ENCODE measurements at places on chromosomes 3 and 15. TPM values are rescaled to one million over a fixed set of nuclear protein-coding genes. Genes with fewer than 3 reads are reported as not detected.
A peak's percentile ranks its signal among the peaks of the same experiment; 100 is the strongest.

DNA sequence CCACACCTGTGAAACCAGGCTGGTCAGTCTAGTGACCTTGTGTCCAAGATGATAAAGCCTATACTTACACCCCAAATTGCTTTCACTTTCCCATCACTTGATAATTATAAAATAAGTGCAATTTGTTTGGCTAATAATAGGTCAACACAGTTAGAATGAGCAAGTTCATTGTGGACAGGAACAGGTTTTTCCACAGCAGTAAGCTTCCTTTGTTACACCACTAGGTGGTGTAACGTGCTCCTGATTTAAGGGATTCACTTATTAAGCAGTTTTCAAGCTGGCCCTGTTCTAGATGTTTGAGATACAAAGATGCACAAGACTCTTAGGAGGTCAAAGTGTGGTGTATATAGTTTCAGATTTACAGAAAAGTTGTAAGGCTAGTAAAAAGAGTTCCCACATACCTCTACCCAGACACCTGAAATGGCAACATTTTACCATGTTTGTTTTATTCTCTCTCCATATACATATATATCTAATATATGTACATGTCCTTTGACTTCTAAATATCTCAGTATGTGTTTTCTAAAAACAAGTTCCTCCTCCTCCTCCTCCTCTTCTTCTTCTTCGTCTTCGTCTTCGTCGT lies 6.8 kb upstream of the MFSD1 start:
- DNase-seq = no peak

DNA sequence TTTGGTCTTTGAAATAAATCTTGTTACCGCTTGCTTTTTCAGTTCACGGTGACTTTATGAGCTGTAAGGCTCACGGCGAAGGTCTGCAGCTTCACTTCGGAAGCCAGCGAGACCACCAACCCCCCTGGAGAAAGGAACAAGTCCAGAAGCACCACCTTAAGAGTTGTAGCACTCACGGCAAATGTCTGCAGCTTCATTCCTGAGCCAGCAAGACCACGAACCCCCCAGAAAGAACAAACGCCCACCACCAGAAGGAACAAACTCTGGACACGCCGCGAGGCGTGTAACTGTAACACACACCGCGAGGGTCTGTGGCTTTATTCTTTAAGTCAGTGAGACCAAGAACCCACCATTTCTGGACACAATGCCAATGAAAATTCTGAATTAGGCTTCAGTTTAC lies 28.8 kb downstream of the GOLGA6A start:
- DNase-seq = no peak

DNA sequence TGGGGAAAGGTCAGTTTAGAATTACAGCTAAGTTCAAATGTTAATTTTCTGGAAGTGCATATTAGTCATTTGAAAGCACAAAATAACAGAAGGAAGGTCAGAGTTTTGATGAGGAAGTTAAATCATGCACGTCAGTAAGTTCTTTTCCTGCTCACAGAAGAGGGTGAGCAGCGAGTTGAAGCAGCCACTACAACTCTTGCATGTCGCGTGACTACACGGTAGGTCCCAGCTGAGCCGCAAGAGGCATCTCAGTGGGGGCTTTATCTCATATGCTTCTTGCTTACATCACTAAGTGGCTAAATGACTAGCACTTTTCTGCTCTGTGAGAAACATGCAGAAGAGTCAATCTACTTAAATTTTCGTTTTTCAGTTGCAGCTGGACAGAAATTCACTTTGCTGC lies 21.3 kb upstream of the SEC62 start:
- DNase-seq = no peak

DNA sequence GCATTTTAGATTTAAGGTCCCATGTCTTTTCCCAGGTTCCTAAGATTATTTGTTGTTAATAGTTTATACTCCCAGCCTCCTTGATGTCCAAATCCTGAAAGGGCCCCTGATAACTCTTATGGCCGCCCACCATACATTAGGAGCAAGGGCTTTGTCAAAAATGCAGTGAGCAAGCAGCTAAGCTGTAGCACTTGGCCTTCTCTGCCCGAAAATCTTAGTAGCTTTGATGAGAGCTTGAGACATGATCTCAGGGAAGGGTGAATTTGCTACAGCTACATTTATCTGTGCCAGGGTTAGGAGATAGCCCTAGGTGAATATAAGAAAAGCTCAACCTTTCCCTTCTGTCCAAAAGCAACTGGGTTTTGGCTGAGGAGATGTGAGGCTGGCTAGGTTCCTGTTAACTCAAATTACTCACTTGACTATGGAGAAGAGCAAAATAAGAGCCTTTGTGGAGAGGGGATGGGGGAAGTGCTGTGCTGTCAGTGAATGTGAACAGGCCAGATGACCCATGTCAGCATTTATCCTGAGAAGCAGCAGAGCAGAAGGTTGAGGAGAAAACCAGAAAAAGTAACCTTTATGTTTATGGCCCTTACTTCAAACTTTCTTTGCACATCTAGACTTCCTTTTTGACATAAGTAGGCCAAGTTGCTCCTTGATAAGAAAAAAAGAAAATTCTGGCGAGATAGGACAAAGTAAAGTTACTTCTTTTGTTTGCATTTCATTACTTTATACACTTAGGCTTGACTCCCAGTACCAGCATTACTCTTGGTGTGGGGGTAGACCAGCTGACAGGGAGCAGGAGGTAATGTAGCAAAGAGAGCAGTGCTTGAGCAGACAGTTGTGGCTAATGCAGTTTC lies 21.1 kb downstream of the MAPK6 start:
- no peak for DNase-seq

GRCh38 chr15:41568350-41569017 lies 9.5 kb downstream of the TYRO3 start:
- DNase-seq = peak; percentile 85

Gene CLRN1
- not detected for polyA plus RNA-seq

Gene B3GALNT1
- polyA plus RNA-seq = 43.5 TPM
